Activated naive CD8-positive, alpha-beta T cell treated with anti-CD3 and anti-CD28 coated beads, Interleukin-2, amount 10 ng/mL, durations not matched to agents 7 days and 5 days (primary cell): ENCODE measurements at places on chromosomes 13 and 19. TPM values are rescaled to one million over a fixed set of nuclear protein-coding genes. Genes with fewer than 3 reads are reported as not detected.

Gene LSM4
- 151 TPM for total RNA-seq

DNA sequence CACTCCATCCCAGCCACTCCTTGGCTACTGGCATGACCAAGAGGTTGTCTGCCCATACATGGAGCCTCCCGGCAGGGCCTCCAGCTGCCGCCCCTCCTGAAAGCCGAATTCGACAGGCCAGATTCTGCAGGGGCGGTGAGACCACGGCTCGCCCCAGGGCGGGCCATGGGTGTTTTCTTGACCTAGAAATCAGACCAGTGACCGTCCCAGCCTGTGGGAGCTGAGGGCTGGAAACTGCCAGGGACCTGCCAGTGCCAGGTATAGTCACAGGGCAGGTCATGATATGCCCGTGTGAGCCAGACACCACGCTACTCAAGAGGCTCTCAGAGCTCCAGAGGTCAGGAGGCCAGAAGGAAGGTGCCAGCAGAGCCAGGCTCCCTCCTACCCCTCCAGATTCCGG is 16.8 kb downstream of the DAPK3 start:
- H3K27me3 ChIP-seq: no peaks in the 10 kb centered on the region

- H3K27ac ChIP-seq: peak within 1 kb of the TSS; percentile 95
- H3K4me1 ChIP-seq: peaks cover 16% of the 10 kb centered on the region
- H3K36me3 ChIP-seq: no peaks in the 10 kb centered on the region
- peaks cover 1% of the 10 kb centered on the region for H3K27me3 ChIP-seq
- peak; percentile 96 for DNase-seq
Measured at GRCh38 chr19:17932485-17933338, at the start of gene CCDC124. Gene CCDC124 (plus strand): TSS chr19:17933015. CDS start chr19:17936421, 3,406 bp downstream.

GRCh38 chr13:49494645-49495044 is 1.1 kb upstream of the PHF11 start:
- H3K27ac ChIP-seq: peak overlapping the region; percentile 100
- H3K4me3 ChIP-seq: peak overlapping the region; percentile 98
- peaks cover 39% of the 10 kb centered on the region for H3K36me3 ChIP-seq
- no peaks in the 10 kb centered on the region for H3K27me3 ChIP-seq
- DNase-seq: no peak

GRCh38 chr13:34748073-34748472 is 194.0 kb upstream of the NBEA start:
- peaks cover 10% of the 10 kb centered on the region for H3K27me3 ChIP-seq
- peaks cover 2% of the 10 kb centered on the region for H3K4me1 ChIP-seq
- H3K36me3 ChIP-seq: no peaks in the 10 kb centered on the region
- no peak overlapping the region for H3K4me3 ChIP-seq
- no peak overlapping the region for H3K27ac ChIP-seq

Gene TRPC4
- total RNA-seq: not detected

Gene CPB2
- not detected for total RNA-seq

DNA sequence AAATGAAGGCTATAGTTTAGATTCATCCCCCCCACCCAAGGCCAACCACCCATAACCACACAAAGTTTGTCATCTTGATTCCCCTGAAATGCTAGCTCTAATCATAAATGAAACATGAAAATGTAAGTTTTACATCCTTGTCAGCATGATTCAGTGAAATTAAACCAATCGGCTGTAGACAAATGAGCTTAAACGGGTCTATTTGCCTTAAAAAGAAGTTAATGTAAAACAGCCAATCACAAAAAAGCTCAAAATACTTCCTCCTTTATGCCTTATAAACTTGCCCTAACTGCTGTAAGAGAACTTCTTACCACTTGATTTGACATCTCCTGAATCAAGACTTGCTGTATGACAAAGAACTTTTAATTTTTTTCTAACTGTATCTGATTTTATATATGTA is 34.5 kb upstream of the MRI1 start:
- no peaks in the 10 kb centered on the region for H3K27me3 ChIP-seq
- DNase-seq: no peak
- H3K36me3 ChIP-seq: no peaks in the 10 kb centered on the region
- H3K27ac ChIP-seq: no peak overlapping the region

- no peak overlapping the region for H3K4me3 ChIP-seq
- H3K27me3 ChIP-seq: peaks cover 4% of the 10 kb centered on the region
- H3K36me3 ChIP-seq: no peaks in the 10 kb centered on the region
- H3K4me1 ChIP-seq: no peaks in the 10 kb centered on the region
- DNase-seq: no peak
- H3K27ac ChIP-seq: no peak overlapping the region
Measured at GRCh38 chr13:44230071-44230470, 143.6 kb upstream of the SERP2 start.

Gene RAB4B
- total RNA-seq: 53.1 TPM

- H3K4me1 ChIP-seq: no peaks in the 10 kb centered on the region
- no peaks in the 10 kb centered on the region for H3K27me3 ChIP-seq
- DNase-seq: no peak
- no peaks in the 10 kb centered on the region for H3K36me3 ChIP-seq
Measured at GRCh38 chr19:33580026-33580644, 41.6 kb upstream of the CHST8 start.

Gene MBD3L3
- total RNA-seq: not detected

Gene POSTN
- total RNA-seq: not detected

GRCh38 chr13:85503797-85504196 is 295.4 kb downstream of the SLITRK6 start:
- no peak overlapping the region for H3K4me3 ChIP-seq
- no peak for DNase-seq
- no peaks in the 10 kb centered on the region for H3K27me3 ChIP-seq
- H3K36me3 ChIP-seq: no peaks in the 10 kb centered on the region

Gene SIGLEC12
- total RNA-seq: 5.3 TPM

DNA sequence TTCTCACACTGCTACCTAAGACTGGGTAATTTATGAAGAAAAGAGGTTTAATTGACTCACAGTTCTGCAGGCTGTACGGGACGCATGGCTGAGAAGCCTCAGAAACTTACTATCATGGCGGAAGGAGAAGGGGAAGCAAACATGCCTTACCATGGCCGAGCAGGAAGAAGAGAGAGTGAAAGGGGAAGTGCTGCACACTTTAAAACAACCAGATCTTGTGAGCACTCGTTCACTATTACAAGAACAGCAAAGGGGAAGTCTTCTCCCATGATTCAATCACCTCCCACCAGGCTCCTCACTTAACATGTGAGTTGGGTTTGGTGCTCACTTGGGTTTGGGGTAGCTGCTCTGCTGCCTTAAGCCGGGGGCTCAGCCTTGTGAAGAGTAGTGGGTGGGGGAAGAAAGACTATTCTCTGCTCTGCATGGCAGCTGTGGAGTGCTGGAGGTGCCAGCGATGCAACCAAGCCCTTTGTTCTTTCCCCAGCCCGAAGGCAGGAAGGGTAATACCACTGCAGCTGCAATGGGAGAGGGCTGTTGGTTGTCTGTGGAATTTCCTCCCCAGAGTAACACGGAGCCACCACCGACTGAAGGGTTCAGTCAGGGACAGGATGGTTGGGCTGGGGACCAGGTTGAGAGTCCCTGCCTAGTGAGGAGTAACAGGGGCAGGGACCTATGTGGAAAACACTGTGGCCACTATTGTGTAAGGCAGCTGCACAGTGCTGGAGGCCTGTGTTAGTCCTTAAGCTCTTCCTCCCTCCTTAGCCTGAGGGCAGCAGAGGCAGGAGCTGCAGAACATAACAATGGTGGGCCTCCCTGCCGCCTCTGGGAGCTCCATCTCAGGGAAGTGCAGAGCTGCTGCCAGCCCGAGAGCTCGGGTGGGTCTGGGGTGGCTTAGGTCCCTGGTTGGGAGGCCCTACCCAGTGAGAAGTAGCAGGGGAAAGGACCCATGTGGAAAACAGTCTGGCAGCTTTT is 1262.5 kb downstream of the EFNB2 start:
- H3K27ac ChIP-seq: no peak overlapping the region
- no peaks in the 10 kb centered on the region for H3K36me3 ChIP-seq
- H3K4me3 ChIP-seq: no peak overlapping the region
- no peak for DNase-seq
